ENCODE measurements at places on chromosomes 6 and 20.

DNA sequence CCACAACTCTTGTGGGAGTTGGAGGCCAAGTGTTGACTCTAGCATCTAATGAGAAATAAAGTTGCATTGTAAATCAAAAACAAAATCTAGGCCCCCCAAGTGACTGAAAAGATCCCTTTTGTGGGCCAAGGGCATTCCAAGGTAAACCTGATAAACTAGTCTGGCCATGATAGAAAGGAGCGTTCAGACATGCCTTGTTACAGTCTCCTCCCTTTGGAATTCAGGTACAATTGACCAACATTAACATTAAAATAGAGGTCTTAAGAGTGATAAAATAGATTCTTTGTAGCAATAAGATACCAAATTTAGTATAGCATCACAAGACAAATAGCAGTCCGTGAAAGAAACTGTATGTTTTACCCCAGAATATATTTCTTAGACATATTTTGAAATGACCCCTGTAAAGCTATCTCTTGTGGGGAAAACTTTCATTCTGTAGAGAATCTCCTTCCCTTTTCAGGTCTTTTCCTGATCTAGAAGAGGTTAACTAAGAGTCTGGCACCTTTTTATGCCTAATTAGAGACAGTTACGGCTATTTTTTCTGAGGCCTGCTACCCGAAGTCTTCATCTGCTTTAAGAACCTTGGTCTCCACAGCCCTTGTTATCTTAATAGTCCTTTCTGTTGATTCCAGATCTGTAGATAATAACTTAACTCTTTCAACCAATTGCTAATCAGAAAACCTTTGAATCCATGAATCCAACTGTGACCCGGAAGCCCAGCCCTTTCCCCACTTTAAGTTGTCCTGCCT, 495.4 kb upstream of the MMS22L start:
- DNase-seq = no peak

- DNase-seq = no peak
These were observed 87.9 kb upstream of the RBM24 start for GRCh38 chr6:17193106-17193775.

GRCh38 chr6:56288347-56288746, 41.0 kb upstream of the COL21A1 start:
- DNase-seq = no peak

GRCh38 chr6:30792786-30793185, 48.4 kb upstream of the IER3 start:
- DNase-seq = no peak
